ENCODE measurements at places on chromosomes 5 and 9.

GRCh38 chr9:121368138-121368522 lies 1.9 kb downstream of the STOM start:
- DNase-seq, result no peak

DNA sequence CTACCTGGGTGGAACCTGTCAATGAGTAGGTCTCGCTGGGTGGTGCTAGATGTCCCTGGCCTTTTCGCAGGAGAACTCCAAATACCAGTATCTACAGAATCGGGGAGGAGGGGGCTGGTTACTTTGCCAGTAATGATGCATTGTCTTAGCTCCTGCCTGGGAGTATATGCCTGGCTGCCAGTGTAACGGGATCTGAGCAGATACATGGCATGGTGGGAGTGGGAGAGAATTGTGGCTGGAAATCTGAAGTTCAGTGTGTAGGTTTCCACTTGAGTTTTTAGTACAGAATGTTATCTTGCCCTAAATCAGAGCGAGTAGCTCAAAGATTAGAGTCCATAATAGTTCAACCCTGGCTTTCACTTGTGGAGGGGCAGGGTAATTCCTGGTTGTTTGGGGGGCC lies 38.0 kb upstream of the FANCC start:
- no peak for DNase-seq

GRCh38 chr9:112533660-112534059 lies 47.0 kb downstream of the KIAA1958 start:
- DNase-seq, result no peak

- DNase-seq, result no peak
Measured at GRCh38 chr5:3852161-3852916, 256.7 kb downstream of the IRX1 start.

DNA sequence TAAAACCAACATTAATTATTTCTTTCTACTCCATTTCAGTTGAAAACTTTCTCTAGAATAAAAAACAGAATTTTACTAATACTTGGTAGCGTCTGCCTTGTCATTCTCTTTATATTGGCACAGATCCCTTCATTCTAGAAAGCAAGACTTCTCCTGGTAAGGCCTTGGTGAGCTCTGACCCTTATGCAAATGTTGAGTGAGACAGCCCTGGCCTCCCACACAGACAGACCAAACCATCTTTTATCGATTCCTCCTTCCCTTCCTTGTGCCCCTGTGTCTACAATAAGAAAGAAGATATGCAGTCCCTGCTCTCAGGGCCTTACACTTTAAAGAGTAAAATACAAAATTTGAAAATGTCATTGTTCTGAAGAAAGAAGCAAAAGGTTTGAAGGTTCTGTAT lies 262.2 kb downstream of the EFNA5 start:
- no peak for DNase-seq

DNA sequence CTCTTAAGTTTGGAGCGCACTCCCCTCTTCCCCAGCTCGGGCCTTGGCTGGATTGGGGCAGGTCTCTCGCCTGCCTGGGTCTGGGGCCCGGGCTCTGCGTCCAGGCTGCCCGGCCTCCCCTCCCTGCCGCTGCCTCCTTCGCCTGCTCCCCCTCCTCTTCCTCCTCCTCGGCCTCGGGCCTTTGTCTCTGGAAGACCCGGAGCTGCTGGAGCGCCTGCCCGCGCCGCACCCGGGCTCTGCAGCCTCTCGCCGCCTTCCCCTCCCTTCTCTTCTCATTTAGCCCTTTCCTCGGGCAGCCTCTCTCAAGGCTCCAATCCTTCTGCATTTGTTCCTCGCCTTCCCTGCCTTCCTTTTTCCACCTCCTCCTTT lies 218.5 kb downstream of the C9orf50 start:
- DNase-seq, result peak; percentile 69

- peak; percentile 81 for DNase-seq
Measured at GRCh38 chr5:90802474-90803317, 244.1 kb downstream of the ADGRV1 start.

- DNase-seq, result no peak
Measured at GRCh38 chr5:56766926-56767325, 48.4 kb upstream of the MAP3K1 start.
